Dorsolateral prefrontal cortex (tissue), 122 donors: ENCODE measurements at places on chromosomes 3 and 15. TPM values are rescaled to one million over a fixed set of nuclear protein-coding genes. Genes with fewer than 3 reads are reported as not detected.

Gene DAPK2
- total RNA-seq, result 16.7 TPM

Gene TICRR
- total RNA-seq, result 0.17 TPM

Gene CSPG4
- total RNA-seq, result 25.6 TPM

Gene EPHB3
- total RNA-seq, result 8.4 TPM

Gene PRR23B
- not detected for total RNA-seq

Gene ASB14
- not detected for total RNA-seq

Gene AHSG
- 0.37 TPM for total RNA-seq

Gene TMEM158
- total RNA-seq, result 22.0 TPM

Gene RTP3
- total RNA-seq, result not detected

Gene SNX22
- 59.1 TPM for total RNA-seq

Gene CHRFAM7A
- total RNA-seq, result 3.9 TPM

Gene IQCH
- total RNA-seq, result 4.9 TPM

Gene SYNPR
- 111 TPM for total RNA-seq

Gene CFAP92
- total RNA-seq, result 9.3 TPM

Gene CCNB2
- total RNA-seq, result 1.2 TPM

Gene CLRN1
- not detected for total RNA-seq

Gene TP63
- total RNA-seq, result 0.19 TPM

Gene SCG5
- total RNA-seq, result 142 TPM

Gene ST3GAL6
- total RNA-seq, result 22.1 TPM

Gene CLSTN2
- total RNA-seq, result 91.4 TPM

Gene RNU5B-1
- not detected for total RNA-seq

Gene VWA5B2
- 30.1 TPM for total RNA-seq

Gene GPR15
- total RNA-seq, result not detected

Gene CHDH
- 15.3 TPM for total RNA-seq

Gene PRSS50
- total RNA-seq, result 0.57 TPM

Gene VPS8
- total RNA-seq, result 119 TPM

Gene HCN4
- 3.4 TPM for total RNA-seq

Gene SCAMP5
- 373 TPM for total RNA-seq

Gene TJP1
- total RNA-seq, result 266 TPM

Gene TMEM212
- not detected for total RNA-seq

Gene ACTC1
- total RNA-seq, result 1.5 TPM

Gene XYLB
- 15.9 TPM for total RNA-seq

Gene MAGEL2
- total RNA-seq, result 6.3 TPM
